ENCODE measurements at places on chromosomes 16 and 17.

DNA sequence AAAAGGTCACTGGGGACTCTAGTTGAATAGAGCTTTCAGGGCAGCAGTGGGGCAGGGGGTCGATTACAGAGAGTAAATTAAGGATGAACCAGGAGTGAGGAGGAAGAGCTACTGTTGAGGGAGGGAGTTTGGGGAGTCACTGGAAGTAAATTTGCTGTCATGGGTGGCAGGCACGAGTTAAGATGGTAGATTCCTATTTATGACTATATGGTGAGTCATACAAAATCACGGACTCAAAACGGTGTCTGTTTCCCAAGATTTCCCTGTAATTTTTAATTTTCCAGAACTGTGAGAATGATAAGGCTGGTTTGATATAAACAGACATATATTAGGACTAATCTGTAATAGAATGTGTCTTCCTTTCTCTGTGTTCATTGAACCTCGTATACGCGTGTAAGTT, 287.6 kb upstream of the GOT2 start:
- DNase-seq: no peak

DNA sequence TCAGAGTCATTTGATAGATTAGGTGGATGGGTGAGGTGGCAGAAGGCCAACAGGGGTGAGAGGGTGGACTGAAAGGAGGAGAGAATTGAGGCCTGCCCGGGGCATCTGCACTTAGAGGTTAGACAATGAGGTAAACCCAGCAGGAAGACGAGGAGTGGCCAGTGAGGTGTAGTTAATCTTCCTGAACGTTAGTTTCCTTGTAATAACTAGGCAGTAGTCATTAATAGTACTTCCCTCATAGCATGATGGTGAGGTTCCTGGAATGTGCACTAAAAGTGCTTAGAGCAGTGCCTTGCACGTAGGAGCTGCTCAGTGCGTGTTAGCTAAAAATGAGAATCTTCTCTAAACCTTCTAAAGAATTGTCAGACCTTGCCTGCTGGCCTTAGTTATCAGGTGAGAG, 13.5 kb upstream of the KSR1 start:
- no peak for DNase-seq

- DNase-seq: no peak
These were observed 6.6 kb downstream of the RNF112 start for GRCh38 chr17:19417611-19418010.

DNA sequence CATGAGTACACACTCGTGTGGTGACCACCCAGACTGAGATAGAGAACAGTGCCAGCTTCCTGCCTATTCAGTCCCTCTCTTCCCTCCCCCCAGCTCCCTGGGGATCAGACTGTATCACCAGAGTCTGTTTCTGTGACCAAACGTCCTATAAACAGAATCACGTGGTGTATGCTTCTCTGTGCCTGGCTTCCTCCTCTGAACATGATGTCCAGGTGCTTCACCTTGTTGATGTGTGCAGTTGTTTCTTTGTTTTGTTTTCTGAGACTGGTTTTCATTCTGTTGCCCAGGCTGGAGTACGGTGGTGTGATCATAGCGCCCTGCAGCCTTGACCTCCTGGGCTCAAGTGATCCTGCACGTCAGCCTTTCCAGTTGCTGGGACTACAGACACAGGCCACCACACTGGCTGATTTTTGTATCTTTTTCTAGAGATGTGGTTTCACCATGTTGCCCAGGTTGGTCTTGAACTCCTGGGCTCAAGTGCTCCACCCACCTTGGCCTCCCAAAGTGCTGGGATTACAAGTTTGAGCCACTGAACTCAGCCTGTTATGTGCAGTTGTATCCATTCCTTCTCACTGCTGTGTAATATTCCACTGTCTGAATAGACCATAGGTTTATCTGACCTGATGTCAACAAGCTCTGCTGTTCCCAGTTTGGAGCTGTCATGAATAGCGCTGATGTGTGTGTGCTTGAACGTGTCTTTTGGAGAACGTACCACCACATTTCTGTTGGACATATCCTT, 28.9 kb upstream of the PRM1 start:
- no peak for DNase-seq

- no peak for DNase-seq
These were observed 11.4 kb upstream of the KREMEN2 start for GRCh38 chr16:2952679-2953078.

DNA sequence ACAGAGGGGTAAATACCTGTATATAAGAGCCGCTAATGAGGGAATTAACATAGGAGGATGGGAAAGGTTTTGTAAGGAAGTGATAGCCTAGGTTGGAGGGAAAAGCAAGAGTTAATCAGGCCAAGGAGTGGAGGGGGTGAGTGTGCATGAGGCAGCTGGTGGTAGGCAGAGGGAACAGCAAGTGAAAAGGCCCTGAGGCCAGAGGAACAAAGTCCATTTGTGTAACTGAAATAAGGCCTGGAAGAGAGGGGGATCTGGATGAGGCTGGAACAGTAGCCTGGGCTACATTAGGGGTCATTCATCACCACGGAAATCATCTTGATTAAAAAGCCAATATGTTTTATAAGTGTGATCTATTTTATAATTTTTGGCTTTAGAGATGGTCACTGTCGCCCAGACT, 45.7 kb downstream of the FZD2 start:
- DNase-seq: no peak

GRCh38 chr17:52546990-52547389, 388.5 kb upstream of the CA10 start:
- DNase-seq: no peak

DNA sequence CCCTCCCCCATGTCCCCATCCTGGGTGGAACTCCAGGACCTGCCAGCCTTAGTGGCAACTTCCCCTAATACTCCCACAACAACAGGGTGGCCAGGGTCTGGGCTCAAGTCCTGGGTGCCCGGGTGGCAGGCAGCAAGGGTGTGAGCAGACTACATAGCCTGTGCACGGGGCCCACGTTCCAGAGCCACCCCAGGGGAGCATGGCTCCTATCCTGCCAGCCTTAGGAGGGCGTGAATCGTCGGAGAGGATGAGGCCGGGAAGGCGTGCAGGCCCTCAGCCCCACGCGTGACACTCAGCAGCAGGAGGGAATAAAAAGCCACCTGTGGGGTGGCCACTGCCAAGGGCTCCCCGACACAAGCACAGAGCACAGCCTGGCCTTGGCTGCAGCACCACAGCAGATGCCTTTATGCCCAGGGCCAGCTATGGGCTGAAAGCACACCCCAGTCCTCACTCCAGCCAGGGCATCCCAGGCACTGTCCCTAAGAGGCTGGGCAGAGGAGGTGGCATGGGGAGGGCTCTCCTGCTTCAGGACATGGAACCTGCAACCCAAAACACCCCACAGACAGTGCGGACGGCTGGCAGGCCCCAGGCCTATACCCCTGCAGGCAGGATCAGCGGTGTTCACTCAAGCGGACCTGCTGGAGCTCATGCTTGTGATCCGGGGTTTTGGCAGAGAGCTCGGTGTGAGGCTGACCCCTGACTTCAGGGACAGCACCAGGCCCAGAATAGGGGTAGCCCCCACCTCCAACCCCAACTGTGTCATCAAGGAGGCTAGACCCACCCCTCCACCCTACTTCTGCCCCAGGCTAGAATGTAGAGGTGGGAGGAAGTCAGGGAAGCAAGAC, 2.7 kb downstream of the BCAR1 start:
- no peak for DNase-seq

DNA sequence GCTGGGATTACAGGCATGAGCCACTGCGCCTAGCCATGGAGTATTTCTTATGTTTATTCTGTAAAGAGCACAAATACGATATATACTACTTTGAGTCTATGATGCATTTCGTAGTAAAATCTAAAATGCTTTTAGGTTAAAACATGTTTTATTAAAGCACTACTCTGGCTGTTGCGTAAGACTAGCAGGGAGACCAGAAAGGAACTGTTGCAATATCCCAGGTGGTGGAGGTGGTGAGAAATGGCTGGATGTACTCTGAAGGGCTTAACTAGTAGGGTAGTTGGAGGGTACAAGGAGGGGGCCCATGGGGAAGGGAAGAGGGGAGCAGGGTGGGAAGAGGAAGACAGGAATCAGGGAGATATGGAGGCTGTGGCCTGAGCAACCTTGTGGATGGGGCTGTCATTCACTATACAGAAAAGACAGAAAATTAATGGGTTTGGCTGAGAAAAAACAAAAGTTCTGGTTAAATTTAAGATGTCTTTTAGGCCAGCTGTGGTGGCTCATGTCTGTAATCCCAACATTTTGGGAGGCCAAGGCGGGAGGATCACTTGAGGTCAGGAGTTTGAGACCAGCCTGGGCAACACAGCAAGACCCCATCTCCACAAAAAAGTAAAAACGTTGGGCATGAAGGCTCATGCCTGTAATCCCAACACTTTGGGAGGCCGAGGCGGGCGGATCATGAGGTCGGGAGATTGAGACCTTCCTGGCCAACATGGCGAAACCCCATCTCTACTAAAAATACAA, 35.8 kb downstream of the ST3GAL2 start:
- DNase-seq: no peak

- no peak for DNase-seq
These were observed 1.7 kb downstream of the TNFRSF13B start for GRCh38 chr17:16969931-16970906.

DNA sequence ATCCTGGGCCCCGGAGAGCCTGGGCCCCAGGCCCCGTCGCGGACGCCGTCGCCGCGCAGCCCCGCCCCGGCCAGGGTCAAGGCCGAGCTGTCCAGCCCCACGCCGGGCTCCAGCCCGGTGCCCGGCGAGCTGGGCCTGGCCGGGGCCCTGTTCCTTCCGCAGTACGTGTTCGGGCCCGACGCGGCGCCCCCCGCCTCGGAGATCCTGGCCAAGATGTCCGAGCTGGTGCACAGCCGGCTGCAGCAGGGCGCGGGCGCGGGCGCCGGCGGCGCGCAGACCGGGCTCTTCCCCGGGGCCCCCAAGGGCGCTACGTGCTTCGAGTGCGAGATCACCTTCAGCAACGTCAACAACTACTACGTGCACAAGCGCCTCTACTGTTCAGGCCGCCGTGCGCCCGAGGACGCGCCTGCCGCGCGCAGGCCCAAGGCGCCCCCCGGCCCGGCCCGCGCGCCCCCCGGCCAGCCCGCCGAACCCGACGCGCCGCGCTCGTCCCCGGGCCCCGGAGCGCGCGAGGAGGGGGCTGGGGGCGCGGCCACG, 36.8 kb upstream of the ZC3H18 start:
- DNase-seq: no peak

Data from stimulated activated CD4-positive, alpha-beta T cell treated with anti-CD3 and anti-CD28 coated beads, TNF-alpha, amount 100 ng/mL, for 4 hours (primary cell).